Amniotic epithelial cell (primary cell): ENCODE measurements at places on chromosomes 4 and X.

- DNase-seq: peak; percentile 63
Observed at GRCh38 chrX:150569155-150569477, 695 bp downstream of the MTM1 start.

- DNase-seq: no peak
Observed at GRCh38 chrX:25020905-25021449, 5.2 kb upstream of the ARX start.

GRCh38 chr4:172393220-172393619 lies 580.0 kb downstream of the GALNTL6 start:
- no peak for DNase-seq

GRCh38 chr4:101993002-101993841 lies 202.7 kb downstream of the BANK1 start:
- peak; percentile 34 for DNase-seq

DNA sequence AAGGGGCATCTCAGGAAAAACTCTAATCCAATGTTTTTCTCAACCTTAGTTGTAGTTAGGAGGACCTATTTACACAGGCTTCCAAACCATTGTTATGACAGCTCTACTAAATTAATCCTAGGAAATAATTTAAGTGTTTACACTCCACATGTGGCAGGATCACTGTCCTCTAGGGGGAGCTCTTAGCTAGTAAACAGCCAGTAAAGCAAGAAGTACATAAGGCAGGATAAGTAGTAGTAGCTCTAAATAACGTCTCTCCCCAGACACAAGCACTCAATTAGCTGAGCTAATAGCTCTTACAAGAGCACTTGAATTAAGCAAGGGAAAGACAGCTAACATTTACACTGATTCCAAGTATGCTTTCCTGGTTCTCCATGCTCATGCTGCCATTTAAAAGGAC lies 37.3 kb downstream of the NUDT11 start:
- DNase-seq: peak; percentile 13

DNA sequence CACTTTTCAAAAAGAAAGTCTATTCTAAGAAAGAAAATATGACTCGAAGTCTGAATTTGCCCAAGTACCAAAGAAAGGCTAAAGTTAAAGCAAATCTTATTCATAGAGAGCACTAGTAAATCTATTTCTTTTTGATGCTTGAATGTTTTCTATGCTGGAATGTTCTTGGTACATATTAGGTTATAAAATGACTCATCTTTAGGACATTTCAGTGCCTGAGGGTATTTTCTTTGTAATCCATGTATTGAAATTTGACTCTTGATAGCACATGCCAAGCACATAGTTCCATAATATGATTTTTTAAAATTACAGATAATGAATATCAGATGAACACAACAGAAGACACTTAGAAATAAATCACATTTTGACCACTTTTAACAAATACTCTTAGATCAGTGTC lies 232.8 kb downstream of the TRIML1 start:
- DNase-seq: no peak
